Activated T-cell treated with anti-CD3 and anti-CD28 coated beads for 4 hours (primary cell): ENCODE measurements at places on chromosomes 7 and 10.

GRCh38 chr7:105840981-105841749 lies 35.2 kb downstream of the ATXN7L1 start:
- no peak for DNase-seq

- DNase-seq, result no peak
Measured at GRCh38 chr7:11557627-11558026, 274.4 kb downstream of the THSD7A start.

DNA sequence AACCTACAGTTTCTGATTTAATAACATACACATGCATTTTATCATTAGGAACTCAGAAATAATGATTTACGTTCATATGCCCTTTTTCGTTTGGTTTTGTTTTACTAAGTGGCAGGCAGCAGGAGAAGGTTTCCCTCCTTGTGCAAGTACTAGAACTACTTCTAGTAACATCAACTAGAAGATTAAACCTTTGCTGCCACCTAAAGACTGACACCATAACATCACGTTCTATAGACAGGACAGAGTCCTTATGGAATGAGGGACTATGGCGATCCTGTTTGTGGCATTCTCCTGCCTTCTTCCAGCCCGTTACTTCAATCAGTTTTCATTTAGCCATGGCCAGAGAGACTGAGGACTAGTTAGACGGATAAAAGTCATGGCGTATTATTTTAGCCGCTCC lies 53.2 kb downstream of the GAD2 start:
- DNase-seq, result no peak

GRCh38 chr10:44926751-44927351 lies 15.7 kb downstream of the TMEM72 start:
- DNase-seq, result no peak
